ENCODE measurements at places on chromosomes 16 and 17.
A peak's percentile ranks its signal among the peaks of the same experiment; 100 is the strongest.

DNA sequence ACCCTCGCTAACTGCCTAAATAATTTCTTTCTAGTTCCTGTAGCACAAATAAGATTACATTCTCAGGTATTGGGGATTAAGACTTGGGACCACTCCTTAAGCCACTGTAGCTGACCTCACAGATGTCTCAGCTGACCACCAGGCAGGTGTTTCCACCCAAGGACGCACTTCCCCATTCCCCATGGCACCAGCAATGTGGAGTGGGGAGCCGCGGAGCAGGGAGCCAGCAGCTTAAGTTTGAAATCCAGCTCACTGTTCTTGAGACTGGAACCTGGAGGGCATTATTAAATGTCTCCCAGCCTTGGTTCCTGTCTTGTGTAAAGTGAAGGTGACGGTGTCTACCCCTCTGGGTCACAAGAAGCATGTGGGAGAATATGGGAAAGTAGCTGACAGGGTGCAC, 249.4 kb upstream of the CACNG5 start:
- DNase-seq, result no peak

- DNase-seq, result no peak
These were observed 81.5 kb downstream of the SLC6A2 start for GRCh38 chr16:55737318-55737717.

GRCh38 chr16:16982614-16983013, 488.1 kb downstream of the XYLT1 start:
- DNase-seq, result no peak

DNA sequence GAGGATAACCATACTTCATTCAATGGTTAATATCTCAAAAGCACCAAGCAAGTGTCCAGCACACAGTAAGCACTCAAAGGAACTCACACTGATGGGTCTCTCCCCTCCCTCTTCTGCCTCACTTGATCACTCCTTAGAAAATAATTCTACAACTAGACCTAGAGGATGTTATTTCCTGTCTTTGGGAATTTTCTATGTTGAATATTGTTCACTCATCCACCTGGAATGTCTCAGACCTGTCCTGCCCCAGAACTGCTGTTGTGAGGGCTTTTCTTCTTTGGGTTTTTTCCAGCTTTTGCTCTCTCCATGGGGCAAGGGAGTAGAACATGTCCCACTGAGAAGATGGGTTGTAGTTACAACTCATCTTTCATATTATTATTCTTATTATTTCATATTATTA, 25.3 kb downstream of the NXPH3 start:
- no peak for DNase-seq

- no peak for DNase-seq
These were observed 64.0 kb downstream of the DYNLRB2 start for GRCh38 chr16:80604600-80605355.

GRCh38 chr17:5122586-5123342, 6.9 kb downstream of the USP6 start:
- DNase-seq, result no peak

DNA sequence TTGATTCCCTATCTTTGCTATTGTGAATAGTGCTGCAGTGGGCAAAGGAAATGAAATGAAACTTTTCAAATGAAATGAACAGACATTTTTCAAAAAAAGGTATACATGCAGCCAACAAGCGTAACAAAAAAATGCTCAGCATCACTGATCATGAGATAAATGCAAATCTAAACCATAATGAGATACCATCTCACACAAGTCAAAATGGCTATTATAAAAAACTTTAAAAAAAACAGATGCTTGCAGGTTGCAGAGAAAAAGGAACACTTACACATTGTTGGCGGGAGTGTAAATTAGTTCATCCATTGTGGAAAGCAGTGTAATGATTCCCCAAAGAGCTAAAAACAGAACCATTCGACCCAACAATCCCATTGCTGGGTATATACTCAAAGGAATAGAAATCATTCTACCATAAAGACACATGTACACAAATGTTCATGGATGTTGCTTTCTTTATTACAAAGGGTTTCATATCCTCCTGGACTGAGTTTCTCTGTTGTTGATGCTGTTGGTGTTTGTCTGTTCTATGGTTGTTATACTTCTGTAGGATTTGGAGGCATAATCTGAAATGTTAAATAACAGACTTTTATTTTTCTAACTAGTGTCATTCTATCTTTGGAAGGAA, 99.3 kb upstream of the SOX9 start:
- DNase-seq, result no peak

DNA sequence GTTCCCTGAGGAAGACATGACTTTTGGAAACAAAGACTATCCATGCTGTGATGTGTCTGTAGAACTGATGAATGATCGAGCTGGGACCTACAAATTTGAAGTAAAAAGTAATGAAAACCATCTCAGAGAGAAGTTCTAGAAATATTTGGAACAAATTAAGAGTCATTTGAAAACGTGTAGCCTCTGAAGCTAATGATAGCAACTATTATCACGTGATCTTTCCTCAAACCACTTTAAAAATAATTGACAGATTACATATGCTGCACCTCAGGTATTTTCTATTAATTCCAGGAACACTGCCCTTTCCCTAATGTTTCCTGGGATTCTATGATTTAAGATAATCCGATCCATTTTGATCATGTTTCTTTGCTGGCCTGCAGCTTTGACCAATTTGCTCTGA, 990.3 kb downstream of the CDH8 start:
- DNase-seq, result no peak

DNA sequence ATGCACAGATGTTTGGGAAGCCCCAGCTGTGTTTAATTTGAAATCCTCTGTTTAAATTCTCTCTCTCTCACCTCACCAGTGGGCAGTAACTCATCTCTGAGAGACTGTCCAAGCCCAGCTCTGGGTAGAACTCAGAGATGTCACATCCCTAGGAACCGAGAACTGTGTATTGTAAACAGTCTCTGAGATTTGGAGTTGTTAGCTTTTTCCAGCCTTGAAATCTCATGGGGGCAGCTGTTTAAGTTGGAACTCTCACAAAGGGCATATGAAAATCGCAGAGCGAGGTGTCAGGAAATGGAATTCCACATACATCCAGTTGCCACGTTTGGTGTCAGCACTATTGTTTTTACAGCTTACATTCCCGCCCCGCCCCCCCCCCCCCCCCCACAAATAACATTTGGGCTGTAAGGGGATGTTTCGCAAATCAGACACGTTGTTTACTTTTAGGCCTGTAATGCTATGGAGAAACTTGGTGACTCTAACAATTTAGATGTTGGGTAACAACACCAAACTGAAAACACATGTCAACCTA, 34.3 kb downstream of the VPS35L start:
- DNase-seq, result no peak

- DNase-seq, result no peak
These were observed 154.6 kb downstream of the CMIP start for GRCh38 chr16:81599034-81599744.

GRCh38 chr17:10041287-10041612, 136.2 kb upstream of the RCVRN start:
- no peak for DNase-seq

- peak; percentile 4 for DNase-seq
These were observed 1.2 kb downstream of the JPT1 start for GRCh38 chr17:75152922-75153779.

- no peak for DNase-seq
These were observed 210.6 kb downstream of the KCNJ2 start for GRCh38 chr17:70379945-70380344.

GRCh38 chr17:61875285-61875684, 12.0 kb upstream of the BRIP1 start:
- no peak for DNase-seq

DNA sequence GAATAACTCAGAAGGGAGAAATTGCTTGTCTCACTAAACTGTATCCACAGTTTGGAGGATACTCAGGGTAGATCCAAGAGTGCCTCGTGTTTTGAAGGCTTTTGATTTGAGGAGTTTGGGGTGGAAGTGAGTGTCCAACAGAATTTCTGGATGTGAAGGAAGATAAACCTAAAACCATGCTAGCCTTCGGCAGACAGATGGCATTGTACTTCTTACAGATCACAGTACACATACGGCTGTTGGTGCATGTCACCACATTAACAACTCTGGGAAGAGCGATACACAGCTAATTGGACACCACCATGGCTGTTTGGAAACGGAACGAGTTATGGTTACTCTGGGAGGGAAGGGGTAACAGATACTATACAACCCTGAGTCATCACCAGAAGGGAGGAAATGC, 420.4 kb downstream of the GRIN2A start:
- DNase-seq, result no peak

DNA sequence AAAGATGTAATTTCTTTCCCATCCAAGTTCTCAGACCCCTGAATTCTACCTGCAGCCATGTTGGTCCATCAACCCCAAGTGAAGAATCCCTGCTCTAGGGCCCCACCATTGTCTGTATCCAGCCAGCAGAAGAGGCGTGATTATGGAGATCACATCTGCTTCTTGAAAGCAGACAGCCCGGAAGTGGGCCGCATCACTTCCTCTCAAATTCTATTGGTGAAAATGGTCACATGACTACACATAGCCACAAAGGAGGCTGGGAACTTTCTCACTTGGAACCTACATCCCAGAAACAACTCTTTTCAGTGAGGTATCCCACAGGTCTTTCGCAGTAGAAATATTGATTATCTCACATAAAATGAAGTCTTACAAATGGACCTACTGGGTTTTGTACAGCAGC, 40.1 kb downstream of the IL4R start:
- no peak for DNase-seq

- DNase-seq, result peak; percentile 39
These were observed 580 bp downstream of the TANC2 start for GRCh38 chr17:62966426-62967204.

DNA sequence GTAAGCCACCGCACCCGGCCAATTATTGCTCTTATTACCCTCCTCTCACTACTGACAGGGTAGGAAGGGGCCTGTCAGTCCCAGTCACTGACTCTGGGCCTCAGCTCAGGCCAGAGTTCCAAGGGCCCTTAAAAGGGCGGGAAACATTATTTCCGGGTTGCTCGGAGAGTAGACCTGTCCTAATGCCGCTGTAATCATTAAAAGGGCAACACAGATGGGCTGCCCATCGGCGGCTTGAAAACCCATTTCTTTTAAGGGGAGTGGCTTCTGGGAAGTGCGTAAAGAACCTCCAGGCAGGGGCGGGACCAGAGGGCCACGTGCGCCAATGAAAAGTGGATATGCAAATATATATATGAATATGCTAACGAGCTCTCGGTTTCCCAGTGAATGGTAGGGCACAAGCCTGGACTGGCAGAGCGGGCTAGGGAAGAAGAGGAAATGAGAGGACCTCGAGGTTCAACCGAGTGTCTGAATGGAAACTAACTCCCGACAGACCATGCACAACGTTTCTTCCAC, 26.6 kb downstream of the PIPOX start:
- DNase-seq, result no peak

GRCh38 chr17:46774108-46774737, 44.3 kb downstream of the WNT3 start:
- no peak for DNase-seq

Measured in stimulated activated CD8-positive, alpha-beta memory T cell treated with anti-CD3 and anti-CD28 coated beads, Interleukin-15, amount 100 ng/mL, for 48 hours (primary cell).